ENCODE measurements at places on chromosomes 12 and 14. TPM values are rescaled to one million over a fixed set of nuclear protein-coding genes. Genes with fewer than 3 reads are reported as not detected.
A peak's percentile ranks its signal among the peaks of the same experiment; 100 is the strongest.

GRCh38 chr12:47414511-47414910, 291.3 kb downstream of the RPAP3 start:
- peak; percentile 64 for DNase-seq

- no peak for DNase-seq
Observed at GRCh38 chr12:18549598-18549997, 188.2 kb downstream of the PLCZ1 start.

GRCh38 chr14:77861201-77861600, 61.3 kb downstream of the ADCK1 start:
- no peak for DNase-seq

- DNase-seq, result no peak
Observed at GRCh38 chr12:94596596-94596995, 53.8 kb downstream of the TMCC3 start.

DNA sequence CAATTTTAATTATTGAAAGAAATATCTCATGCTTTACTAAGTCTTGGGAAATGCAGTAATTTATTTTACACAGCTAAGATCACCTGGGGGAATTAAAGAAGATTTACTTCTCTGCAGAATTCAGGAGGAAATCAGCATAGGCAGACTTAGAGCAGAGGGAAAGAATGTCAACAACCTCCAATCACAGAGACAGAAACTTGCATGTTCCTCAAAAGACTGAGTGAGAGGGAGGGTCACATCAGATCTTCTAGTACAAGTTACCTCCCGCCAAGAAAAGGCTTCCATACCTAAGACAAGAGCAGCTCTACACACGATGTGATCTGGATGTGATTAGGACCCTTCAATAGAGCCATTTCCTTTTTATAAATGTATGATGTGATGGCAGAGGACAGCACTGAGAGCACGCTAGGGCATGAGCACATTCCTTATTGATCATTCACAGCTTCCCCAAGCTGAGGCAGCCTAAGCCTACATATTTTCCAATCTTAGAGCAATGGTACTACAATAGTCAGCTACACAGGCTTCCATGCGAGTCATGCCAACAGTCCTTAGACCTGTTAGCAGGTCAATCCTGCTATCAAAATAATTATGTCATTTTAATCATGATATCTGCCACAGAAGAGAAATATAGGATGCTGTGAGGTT, 403.3 kb downstream of the ETNK1 start:
- no peak for DNase-seq

DNA sequence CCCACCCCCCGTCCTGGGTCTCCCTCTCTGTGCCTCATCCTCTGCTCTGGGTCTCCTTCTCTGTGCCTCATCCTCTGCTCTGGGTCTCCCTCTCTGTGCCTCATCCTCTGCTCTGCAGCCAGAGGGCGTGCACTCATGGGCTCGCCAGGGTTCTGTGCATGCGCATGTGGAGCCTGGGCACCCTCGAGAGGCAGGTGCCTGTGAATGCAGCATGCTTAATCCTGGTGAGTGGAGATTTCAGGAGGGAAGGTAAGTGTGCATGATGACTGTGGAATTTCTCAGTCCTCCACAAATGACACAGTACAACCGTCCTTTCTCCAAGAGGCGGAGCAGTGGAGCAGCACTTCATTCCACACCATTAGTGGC, 65.2 kb downstream of the EP400 start:
- DNase-seq, result no peak

GRCh38 chr14:30876692-30877091, 2.3 kb downstream of the COCH start:
- DNase-seq, result no peak

RPL6 gene
- 2,432 TPM for total RNA-seq

TMEM63C gene
- 0.31 TPM for total RNA-seq

NRIP2 gene
- not detected for total RNA-seq

GPRC5A gene
- 0.64 TPM for total RNA-seq

STON2 gene
- total RNA-seq, result 0.12 TPM

STAT6 gene
- 188 TPM for total RNA-seq
